ENCODE measurements at places on chromosomes 4 and X.

GRCh38 chrX:427812-428725 lies 41.4 kb upstream of the PPP2R3B start:
- peak; percentile 20 for DNase-seq

- no peak for DNase-seq
These were observed 353.7 kb upstream of the SLC7A11 start for GRCh38 chr4:138595731-138596460.

GRCh38 chr4:28388471-28388870 lies 1527.8 kb downstream of the STIM2 start:
- DNase-seq: no peak

DNA sequence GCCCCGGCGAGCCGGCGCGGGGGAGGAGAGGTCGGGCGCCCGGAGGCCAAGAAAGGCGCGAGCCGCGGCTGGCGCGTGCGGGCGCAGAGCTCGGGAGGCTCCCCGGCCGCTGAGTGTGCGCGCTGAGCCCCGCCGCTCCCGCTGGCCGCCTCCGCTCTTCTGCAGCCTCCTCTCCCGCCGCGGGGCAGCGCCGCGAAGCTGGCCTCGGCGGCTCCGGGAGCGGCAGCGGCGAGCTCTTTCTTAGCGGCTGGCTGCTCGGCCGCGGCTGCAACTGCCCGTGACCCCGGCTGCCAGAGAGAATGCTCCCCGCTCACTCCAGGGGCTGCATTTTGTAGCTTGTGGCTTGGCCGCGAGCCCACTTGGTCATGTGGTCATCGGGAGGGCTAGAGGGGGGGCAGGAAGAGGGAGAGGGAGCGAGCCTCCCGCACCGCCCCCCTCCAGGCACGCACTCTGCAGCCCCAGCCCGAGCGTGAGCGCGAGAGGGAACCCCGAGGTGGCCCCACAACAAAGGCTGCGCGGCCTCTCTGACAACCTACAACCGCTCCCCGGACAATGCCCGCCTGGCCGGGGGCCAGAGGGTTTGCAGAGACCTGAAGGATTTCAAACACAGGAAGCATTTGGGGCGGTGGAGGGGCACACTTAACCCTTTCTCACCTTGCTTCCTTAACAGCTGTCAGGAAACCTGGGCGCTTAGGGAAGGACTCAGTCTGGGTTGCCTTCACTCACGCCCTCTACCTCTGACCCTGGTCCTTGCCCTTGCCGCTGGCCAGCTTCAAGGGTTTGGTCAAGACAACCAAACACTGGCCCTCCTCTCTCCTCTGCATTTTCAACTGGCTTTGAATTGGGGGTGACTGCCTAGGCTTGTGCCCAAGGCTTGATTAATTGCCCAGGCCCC lies at the start of gene APLN:
APLN (minus strand) TSS at position 305 of the 895 bp plus-strand sequence. CDS start 326 bp downstream, outside the sequence.
- DNase-seq: peak; percentile 37

DNA sequence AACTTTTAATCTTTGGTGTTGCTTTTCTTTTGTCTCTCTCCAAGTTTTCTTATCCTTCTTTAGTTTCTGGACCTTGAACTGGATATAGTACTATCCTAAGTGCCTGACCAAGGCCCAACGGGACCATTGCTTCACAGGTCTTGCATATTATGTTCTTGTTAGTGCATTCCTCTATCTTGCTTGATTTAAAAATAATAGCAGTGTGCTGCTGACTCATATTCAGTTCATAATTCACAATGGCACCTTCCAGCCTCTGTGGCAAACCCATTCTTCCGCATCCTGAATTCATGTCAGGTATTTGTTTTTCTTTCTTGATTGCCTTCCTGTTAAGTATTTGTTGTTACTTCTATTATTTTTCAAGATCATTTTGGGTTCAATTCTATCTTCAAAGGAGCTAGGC lies 197.1 kb upstream of the GIMD1 start:
- DNase-seq: peak; percentile 42

GRCh38 chrX:66030505-66031317 lies 9.2 kb downstream of the VSIG4 start:
- peak; percentile 34 for DNase-seq

- DNase-seq: peak; percentile 26
These were observed 1.9 kb downstream of the BCORL1 start for GRCh38 chrX:129984111-129984958.

DNA sequence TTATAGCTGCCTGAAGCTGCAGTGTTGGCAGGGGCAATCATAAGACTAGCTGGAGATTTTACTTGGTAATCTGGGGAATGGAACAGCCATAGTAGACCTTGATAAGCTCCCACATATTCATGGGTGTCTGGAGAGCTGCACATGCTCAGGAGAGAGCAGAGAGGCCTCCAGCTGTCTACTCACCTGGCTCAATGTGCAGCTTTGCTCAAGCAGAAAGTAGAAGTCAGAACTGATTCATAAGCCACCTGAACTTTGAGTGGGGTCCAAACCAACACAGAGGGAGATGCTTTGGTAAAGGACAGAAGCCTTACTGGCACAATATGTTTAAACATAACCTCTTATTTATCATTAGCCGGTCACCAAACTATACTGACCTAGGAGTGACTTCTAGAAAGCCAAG lies 54.4 kb downstream of the KDM6A start:
- DNase-seq: peak; percentile 43

DNA sequence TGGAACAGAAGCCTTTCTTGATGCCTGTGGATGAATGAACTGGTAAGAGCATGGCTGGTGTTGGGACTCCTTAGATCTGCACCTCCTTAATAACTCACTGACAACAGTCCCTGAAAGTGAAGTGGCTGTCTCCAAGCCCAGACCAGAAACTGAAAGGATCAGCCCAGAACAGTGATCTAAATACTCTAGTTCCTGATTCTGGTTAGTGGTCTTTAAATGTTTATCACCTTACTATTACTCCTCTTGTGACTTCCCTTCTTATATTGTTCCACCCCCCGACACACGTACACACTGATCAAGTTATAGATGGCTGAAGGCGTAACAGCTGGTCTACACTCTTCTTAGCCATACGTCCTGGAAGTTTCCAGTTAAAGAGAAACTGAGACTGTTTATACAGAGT lies 33.8 kb upstream of the ARMCX2 start:
- no peak for DNase-seq

- no peak for DNase-seq
These were observed 420.3 kb downstream of the PDHA2 start for GRCh38 chr4:96260064-96260682.

DNA sequence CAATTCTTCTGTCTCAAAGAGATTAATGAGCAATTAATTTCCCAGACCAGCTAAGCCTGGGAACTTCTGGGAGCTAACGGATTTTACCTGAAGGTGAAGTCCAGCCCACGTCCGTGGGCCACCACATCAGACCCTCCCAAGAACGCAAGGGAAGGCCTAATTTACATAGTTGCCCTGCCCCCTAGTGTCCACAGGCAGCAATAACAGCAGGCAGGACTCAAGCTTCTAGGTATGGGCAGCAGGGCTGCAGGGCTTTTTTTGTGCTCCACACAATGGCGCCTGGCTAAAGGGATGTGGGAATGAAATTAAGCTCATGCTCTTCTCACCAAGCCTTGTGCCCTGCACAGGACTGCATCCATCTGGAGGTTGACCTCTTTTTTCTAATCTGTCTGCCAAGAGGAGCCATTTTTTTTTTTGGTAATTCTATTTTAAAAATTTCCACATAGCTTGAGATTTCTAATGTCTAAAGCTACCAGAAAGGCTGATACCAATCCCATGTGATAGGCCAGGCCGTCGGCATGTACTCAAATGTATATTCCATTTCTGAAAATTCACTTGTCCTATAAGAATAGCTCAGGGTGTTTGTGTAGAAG lies 111.9 kb upstream of the TMEM164 start:
- DNase-seq: peak; percentile 55

DNA sequence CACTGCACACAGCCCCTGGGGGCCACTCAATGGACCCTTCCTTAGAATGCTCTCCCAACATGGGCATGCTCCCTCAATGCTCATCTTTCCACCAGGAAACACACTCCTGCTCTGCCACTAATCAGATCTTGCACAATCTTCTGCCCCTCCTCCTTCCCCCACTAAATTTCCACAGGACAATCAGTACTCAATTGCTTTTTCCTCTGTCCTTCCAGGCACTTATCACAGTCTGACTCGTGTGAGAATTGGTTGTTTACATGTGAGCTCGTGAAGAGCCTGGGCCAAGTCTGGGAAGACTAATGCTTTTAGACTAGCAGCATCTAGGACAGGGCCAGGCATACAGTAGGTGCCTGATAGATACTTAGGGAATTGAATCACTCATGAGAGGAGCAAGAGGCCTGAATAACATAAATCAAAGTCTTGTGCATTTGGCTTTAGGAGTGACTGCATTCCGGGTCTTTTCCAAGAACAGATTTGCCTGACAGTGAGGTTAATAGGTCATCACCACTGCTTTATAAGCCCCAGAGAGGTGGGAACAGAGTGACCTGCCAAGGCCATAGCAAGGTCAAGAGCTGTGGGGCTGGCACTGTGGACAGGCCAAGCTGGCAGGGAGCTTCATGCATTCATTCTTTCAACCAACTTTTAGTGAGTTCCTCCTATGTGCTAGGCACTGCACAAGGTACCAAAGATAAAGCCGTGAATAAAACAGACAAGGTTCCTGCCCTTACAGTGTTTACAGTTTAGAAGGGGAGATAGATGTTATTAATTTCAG lies 55.0 kb downstream of the PRPS1 start:
- no peak for DNase-seq

GRCh38 chr4:139558235-139559088 lies 2.4 kb upstream of the SETD7 start:
- no peak for DNase-seq

DNA sequence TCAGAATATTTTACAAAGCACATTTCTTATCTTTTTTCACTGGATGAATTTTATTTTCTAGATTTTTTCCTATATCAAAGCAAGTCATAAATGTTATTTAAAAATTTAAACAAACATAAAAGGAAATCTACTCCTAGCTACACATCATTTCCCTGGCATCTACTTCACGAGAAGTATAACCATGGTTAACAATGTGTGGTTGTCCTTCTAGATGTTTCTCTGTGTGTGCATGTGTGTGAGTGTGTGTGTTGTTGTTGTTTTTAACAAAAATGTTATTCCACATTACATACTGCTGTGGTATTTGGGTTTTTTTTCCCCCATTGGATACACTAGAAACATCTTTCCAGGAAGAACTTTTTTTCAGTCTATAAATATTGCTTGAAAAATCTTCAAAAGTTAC lies 103.1 kb downstream of the CHIC2 start:
- DNase-seq: no peak

- no peak for DNase-seq
These were observed 1.8 kb downstream of the MAML3 start for GRCh38 chr4:140152013-140152703.

- DNase-seq: peak; percentile 40
These were observed 436.2 kb downstream of the FAT4 start for GRCh38 chr4:125750828-125751466.

DNA sequence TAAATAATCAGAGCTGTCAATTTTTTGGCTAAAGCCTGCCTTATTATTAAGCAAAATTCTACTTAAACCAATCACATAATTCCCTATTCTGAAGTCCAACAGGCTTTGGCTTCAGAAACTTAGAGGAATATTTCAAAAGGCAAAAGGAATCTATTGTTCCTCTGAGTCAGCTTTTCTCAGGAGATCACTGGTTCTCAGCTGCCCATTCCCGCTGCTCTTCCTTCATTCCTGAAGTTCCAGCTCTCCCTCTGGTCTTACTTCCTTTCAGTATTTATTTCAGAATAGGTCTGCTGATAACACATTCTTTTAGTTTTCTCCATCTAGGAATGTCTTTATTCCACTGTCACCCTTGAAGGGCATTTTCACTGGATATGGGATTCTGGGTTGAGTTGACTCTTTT lies 133.7 kb downstream of the SOWAHB start:
- peak; percentile 67 for DNase-seq

DNA sequence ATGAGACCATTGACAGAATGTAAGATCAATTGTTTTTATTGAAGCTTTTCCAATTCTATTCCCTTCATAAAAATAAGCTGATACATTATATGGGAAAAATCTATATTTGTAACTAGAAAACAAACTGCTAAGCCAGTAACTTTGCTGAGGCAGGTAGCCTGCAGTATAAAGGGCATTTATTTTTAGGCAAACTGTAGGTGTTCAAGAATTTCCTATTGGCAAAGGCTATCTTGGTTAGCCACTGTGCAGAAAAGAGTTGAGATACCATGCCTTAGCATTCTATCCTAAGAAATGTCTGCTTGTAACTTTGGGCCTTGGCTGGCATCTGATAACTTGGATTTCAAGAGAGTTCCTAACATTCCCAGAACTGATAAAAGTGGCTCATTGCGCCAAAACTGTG lies 18.5 kb upstream of the PRRG1 start:
- no peak for DNase-seq

GRCh38 chr4:120446051-120446567 lies 379.5 kb upstream of the MAD2L1 start:
- DNase-seq: no peak

GRCh38 chrX:112704187-112704586 lies 24.4 kb upstream of the LHFPL1 start:
- DNase-seq: no peak

GRCh38 chr4:142238589-142238988 lies 602.2 kb downstream of the IL15 start:
- DNase-seq: peak; percentile 16

GRCh38 chr4:184295206-184295605 lies 77.5 kb upstream of the ENPP6 start:
- no peak for DNase-seq

GRCh38 chr4:34258176-34258575 lies 1986.1 kb downstream of the ARAP2 start:
- peak; percentile 13 for DNase-seq

GRCh38 chr4:93617606-93618005 lies 210.9 kb upstream of the ATOH1 start:
- DNase-seq: no peak
